Left renal pelvis (tissue), 4 donors: ENCODE measurements at places on chromosomes 1 and 21.

GRCh38 chr1:55012661-55013060 is 13.9 kb downstream of the BSND start:
- no peak for DNase-seq

GRCh38 chr1:159207774-159208173 is 3.1 kb downstream of the ACKR1 start:
- DNase-seq: no peak

- no peak for DNase-seq
Measured at GRCh38 chr1:206563367-206564207, 48.7 kb downstream of the EIF2D start.

DNA sequence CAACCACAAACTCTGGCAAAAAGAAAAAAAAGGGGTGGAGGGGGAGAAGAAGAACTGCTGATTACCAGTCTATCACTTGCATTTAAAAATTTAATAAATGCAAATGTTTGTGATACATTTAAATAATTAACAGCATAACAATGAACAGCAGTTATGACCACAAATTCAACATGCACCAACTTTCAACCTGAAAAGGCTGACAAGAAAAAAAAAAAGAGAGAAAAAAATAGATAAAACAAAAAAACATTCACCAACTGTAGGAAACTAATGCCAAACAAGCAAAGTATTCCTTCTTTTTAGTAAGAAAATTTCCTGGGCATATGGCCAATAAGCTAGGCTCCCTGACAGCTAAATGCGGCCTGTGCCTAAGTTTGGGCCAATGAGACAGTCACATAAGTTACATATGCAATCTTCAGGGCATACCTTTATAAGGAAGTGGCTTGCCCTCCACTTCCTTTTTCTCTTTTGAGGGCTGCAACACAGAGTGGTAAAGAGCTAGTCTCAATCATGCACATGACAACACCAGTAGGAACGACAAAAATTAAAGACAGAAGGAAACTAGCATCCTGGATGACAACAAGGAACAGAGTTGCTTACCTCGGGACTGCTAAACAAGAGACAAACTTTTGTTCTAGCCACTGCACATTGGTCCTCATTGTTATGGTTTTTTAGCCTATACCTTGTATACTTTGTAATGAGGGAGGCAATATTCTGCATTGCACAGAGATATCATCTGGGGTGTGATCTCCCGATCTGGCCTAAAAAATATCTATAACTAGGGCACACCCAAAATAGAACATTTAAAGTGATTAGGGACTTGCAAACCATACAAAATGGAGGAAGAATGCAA is 24.2 kb upstream of the PHTF1 start:
- DNase-seq: no peak

- DNase-seq: no peak
Measured at GRCh38 chr1:39184354-39184818, 20.1 kb upstream of the MACF1 start.

GRCh38 chr1:219710529-219711194 is 97.8 kb upstream of the ZC3H11B start:
- DNase-seq: no peak

GRCh38 chr1:98870959-98871903 is 133.4 kb downstream of the PLPPR5 start:
- DNase-seq: no peak
